Stimulated activated CD4-positive, alpha-beta T cell treated with anti-CD3 and anti-CD28 coated beads, Interleukin-1b, Interleukin-23, amount 100 ng/mL, for 4 hours (primary cell): ENCODE measurements at places on chromosomes 2 and 18.

DNA sequence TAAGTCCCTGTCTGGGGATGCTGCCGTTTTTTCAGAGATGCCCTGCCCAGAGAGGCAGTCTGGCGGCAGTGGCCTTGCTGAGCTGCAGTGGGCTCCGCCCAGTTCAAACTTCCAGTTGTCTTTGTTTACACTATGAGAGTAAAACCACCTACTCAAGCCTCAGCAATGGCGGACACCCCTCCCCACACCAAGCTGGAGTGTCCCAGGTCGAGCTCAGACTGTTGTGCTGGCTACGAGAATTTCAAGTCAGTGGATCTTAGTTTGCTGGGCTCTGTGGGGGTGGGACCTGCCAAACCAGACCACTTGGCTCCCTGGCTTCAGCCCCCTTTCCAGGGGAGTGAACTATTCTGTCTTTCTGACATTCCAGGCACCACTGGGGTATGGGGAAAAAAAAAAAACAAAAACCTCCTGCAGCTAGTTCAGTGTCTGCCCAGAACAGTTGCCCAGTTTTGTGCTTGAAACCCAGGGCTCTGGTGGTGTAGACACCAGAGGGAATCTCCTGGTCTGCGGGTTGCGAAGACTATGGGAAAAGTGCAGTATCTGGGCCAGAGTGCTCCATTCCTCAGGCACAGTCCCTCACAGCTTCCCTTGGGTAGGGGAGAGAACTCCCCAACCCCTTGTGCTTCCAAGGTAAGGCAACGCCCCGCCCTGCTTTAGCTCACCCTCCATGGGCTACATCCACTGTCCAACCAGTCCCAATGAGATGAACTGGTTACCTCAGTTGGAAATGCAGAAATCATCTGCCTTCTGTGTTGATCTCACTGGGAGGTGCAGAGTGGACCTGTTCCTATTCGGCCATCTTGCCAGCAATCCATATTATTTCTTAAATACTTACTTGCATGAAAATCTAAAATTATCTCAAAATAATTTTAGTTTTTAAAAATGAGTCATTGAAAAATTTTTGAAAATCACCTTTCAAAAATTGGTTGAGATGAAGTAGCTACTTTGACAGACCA is 338.0 kb downstream of the OSR1 start:
- no peak for DNase-seq

DNA sequence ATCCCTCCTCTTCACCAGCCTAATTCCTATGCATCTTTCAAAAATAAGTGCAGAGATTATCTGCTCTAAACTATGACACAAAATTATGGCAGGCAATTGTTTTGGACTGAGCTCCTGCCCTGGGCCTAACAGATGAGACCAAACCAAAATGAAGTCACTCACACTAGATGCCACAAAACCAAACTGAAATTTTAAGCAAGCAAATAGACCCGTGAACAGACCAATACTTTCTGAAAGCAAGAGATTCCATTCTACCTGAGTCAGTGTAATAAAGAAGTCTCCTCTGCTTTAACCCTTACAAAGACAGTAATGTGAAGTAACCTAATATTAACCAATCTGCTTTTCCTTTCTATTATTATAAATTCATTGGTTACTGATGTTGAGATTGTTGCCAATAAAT is 84.3 kb downstream of the RIT2 start:
- DNase-seq = no peak

DNA sequence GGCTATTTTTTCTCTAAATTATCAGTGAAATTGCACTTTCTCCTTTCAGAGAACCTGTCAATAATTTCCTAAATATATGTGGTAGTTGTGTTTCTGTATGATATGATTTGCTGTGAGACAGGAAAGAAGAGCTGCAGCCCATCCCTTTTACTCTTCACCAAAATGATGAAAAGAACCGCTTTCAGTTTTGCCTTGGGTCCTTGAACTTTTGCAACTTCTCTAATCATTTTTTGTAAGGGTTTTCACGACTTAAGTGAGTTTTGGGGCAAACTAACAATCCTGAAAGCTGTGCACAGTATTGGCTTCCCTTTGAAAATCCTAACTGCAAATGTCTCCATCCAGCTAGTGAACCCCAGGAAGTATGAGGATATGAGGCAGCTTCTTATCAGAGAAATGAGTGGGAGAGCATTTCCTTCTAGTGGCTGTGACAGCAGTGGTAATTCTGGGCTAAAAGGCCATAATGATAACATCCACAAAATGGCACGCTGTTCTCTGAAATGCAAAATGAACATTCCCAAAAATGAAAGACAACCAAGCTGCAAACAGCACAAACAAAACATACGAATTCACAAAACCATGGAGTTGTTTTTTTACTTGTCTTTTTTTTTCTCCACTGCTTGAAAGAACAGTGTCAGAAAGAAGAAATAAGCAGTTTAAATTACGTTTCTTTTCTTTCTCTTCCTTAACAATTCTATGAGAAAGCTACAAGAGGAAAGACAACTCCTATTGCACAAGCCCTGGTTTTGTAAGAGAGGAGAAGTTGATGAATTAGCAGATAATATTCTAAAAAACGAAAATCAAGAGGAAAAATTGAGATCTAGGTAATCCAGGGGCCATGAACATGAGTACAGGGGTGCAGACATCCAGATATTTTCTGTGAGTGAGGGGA is 1291.6 kb upstream of the ZEB2 start:
- DNase-seq = no peak

DNA sequence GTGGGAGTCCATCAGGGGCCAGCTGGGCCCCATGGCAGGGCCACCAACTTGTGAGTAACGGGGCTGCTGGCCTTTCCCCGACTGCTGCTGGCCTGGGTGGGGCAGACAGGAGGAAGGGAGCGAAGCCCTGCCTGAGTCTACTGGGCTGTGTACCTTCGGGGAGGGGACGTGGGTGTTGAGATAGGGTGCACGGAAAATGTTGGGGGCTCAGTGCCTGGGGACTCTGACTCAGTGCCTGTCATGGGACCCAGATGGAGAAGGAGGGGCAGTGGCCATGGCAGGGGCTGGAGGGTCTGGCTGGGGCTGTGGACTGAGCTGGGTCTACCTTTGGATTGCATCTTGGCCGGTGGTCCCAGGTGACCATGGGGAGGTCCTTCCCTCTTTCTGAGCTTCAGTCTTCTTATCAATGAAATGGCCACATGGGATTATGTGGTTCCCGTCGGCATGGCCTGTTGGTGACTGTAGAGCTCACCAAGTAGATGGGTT is 4.0 kb downstream of the SLC4A3 start:
- no peak for DNase-seq

DNA sequence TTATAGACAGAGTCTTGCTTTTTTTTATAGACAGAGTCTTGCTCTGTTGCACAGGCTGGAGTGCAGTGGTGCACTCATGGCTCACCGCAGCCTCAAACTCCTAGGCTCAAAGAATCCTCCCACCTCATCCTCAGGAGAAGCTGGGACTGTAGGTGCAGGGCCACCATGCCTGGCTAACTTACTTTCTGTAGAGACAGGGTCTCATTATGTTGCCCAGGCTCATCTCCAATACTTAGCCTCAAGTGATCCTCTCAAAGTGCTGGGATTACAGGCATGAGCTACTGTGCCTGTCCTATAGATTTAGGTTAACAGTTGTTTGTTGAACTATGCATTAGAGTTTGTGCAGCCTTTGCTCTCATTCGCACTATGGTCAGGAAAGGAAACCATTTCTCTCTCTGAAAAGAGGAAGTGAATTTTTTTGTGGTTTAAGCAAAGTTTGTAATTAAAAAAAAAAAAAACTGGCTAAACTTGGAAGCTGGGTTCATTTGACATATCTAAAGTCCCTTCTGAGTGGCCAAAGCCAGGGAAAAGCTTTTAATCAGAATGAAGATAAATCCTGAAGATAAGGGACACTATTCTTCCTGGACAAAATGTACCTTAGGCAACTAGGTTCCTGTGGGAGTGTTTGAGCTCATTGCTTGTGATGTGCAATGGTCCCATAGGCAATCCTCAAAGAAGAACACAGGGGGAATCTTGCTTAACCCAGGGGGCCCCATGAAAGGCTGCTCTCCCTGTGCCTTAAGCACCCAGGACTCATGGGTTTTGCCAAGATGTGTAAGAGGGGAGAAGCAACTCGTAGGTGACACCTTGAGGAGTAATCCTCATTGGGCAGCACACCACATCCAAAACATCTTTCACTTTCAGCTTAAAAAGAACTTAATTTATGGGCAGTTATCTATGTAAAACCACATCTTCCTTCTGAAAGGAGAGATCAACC is 201.7 kb downstream of the MREG start:
- DNase-seq = no peak
